Upper lobe of left lung (tissue), 6 donors: ENCODE measurements at places on chromosomes 2 and 18. TPM values are rescaled to one million over a fixed set of nuclear protein-coding genes. Genes with fewer than 3 reads are reported as not detected.

DNA sequence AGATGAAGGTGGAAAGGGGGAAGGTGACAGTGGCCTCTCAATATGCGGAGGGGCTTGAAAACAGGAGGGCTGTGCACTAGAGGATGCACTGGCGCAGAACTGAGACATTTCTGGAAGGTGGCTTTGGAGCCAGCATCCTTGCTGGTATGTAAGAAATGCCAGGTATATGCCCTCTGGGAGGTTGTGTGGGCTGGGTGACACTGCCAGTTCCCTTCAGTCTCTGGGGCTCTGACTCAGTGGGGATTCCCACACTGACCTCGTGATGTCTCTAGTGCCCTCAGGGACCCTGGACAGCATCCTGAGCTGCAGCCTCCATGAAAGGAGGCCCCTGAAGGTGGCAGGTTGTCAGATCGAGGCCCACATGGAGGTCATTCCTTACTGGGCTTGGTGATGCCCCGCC, 74.0 kb downstream of the AGAP1 start:
- no peak for DNase-seq

DNA sequence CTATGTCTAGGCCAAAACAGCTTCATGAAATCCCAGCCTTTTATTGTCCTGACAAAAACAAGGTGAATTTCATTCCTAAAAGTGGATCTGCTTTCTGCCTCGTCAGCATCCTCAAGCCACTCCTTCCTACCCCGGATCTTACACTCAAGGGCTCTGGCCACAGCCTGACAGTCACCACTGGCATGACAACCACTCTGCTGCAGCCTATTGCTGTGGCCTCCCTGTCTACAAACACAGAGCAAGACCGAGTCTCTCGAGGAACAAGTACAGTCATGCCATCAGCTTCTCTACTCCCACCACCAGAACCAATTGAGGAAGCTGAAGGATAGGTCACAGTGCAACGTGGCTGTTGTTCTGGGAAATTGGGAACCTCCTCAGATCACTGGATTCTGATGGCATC, 106.1 kb downstream of the ICA1L start:
- peak; percentile 26 for DNase-seq

DNA sequence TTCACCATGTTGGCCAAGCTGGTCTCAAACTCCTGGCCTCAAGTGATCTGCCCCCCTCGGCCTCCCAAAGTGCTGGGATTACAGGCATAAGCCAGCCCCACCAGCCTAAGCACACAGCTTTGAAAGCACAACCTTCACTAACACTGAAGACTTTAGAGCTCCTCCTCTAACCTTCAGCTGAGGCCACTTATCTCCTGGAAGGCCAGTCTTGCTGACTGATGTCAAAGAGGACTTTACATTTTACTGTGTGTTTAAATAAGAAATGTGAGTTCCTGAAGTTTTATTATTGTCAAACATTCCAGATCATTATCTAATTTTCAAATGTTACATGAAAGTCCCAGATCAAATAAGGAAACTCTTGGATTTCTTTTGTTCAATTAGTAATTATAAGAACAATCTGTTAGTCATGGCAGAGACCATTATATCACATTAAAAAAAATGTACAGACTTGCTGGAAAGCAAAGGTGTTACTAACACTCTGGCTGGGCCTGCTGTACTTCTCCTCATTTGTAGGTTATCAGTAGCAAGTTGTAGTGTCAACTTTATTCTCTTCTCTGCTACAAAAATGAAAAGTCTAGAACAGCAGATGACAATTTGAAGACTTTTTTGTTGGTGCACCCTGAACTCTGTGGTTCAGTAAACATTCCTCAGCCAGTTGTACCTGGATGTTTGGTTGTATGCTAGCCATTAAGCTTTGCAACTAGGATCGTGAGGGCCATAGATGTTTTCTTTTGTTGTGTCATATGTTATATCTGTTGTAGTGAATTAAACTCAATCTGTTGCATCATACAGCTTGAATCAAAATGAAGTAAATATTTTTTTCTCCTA, 80.0 kb downstream of the AOX1 start:
- DNase-seq, result no peak

DNA sequence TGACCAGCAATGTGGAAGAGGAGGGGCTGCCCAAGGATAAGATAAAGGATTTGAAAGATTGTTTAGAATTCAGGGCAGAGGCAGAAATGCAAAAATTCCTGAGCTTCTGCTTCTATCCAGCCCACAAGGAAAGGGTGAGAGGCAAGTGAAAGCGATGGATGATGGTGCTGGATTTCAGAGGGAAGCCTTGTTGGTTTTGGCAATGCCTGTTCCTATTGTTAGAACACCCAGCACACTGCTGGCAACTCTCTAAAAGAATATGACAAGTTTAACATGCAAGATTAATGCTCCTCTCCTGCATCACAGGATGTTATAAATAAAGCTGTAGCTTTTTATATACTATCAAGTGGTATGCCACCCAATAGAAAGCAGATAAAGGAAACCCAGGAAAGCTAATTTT, 92.6 kb downstream of the ZNF385B start:
- no peak for DNase-seq

GRCh38 chr2:239204876-239205468, 195.8 kb downstream of the HDAC4 start:
- DNase-seq, result no peak

GRCh38 chr2:188894979-188895378, 79.2 kb upstream of the COL3A1 start:
- DNase-seq, result no peak

DNA sequence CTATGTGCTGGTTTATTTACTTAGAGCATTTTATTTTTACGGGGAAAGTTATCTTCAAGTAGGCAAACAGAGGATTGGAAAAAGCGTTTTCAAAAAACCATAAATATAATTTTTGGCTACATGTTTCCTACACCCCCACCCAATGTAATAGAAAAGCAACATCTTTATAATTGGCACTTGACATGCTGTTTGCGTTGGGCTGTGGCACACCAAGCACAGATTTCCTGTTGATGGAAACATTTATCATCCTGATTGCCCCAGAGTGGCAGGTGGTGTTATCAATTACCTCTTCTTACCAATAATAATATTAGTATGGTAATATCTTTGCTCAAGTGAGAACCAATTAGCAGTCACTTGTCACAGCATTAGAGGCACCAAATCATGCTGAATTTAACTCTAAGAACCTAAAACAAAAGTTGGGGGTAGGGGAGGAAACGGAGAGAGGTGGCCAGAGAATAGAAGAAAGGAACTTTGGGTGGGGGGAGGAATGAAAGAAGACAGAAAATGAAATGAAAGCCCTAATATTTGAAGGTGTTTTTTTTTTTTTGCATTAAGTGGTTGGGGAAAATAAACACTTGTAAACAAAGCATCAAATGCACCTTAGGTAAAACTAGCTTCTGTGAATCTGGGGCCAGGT, 3.8 kb upstream of the SALL3 start:
- no peak for DNase-seq

DNA sequence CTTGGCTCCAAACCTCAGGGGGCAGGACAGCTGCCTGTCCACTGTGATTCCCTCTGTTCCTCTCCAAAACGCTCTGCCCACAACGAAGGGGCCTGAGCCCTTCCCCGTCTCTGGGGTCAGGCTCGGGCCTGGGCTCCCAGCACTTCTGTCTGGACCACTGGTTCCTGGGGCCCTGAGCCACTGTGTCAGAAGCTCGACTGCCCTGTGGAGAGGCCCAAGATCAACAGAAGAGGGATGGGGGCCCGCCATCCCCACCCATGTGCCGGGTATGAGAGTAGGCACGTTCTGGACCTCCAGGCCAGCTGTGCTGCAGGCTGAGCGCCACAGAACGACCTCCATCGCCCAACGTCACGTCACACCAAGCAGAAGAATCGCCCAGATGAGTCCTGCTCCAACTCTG, 119.9 kb upstream of the HS6ST1 start:
- DNase-seq, result no peak

DNA sequence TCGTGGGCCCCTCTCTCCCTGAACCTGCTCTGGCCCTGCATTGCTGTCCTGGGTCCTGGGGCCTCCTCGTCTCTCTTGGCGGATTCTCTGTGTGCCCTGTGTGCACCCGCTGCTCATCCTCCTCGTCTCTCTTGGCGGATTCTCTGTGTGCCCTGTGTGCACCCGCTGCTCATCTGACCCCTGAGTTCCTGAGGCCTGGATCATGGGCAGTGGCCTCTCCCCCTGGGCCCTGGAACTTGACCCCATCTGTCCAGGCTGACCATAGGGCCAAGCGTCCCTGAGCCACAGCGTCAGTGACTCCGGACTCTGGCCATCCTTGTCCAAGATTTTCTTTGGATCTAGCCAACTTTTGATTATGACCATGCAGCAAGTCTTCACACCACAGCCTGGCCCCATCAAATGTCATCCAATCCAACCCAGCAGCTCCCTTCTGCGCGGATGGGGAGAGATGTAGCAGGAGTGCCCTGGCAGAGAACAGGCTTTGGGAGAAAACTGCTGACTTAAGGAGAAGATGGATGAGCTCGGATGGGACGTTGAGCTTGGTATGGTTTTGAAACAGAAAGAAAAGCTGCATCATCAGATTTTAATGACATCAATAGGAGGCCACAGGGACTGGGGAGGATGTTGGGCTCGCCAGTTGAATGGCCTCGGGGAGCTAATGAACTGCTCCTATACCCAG, 455.1 kb upstream of the HS6ST1 start:
- DNase-seq, result no peak

GRCh38 chr2:7011356-7012083, 94.3 kb downstream of the RNF144A start:
- DNase-seq, result no peak

SOWAHC gene
- total RNA-seq, result 26.4 TPM

MOGAT1 gene
- 0.46 TPM for total RNA-seq

CHST9 gene
- 1.6 TPM for total RNA-seq

CENPA gene
- total RNA-seq, result 0.76 TPM

HOXD9 gene
- total RNA-seq, result not detected
